Lower lobe of right lung (tissue), 2 donors: ENCODE measurements at places on chromosomes 11 and 22. TPM values are rescaled to one million over a fixed set of nuclear protein-coding genes. Genes with fewer than 3 reads are reported as not detected.

DNA sequence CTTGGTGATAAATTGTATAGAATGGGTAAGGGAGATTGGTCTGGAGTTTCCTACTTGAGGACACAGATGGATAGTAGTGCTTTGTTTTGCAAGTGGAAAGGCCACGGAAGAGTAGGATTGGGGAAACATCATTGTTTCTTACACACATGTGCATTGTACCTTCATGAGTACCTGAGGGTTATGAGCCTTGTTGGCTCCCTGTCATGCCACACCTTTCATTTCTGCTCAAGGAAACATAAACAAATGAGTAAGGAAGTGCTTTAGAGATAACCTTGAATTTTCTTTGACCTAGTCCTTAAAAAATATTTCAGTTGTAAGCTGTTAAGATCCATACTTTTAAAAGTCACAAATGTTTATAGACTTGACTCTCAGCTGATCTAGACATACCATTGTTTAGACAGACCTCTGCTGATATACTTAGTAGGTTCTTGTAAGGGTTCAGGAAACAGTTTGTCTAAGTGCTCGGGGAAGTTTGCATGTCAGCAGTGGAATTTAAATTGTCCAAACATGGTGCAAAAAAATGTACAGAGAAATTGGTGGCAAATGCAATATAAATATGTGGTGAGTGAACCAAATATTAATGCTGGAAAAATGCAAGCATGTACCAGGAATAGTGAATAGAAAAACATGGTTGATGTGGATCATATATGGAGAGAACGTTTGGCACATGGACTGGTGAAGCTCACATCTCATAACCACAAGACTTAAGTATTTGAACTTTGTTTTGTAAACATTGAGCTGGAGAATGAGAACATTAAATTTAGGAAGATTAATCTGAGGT lies 40.9 kb downstream of the GAS2 start:
- H3K27ac ChIP-seq: no peak overlapping the region
- H3K4me3 ChIP-seq: no peak overlapping the region
- DNase-seq: no peak
- no peaks in the 10 kb centered on the region for H3K27me3 ChIP-seq

DNA sequence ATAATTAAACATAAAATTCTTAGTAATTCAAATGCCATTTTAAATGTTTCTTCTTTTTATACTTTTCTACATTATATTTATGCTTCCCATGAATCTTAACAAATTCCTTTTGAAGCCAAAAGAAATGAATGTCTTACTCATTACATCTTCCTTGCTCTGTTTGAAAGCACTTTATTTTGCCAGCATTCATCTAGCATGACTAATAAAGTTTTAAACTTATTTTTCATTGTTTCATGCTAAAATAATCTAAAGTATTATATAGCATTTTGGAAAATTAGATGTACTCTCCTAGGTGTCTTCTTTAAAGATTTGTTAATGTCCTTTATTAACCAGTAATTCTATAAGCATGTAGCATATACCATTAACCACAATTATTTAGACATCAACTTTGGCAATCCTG lies 9.7 kb upstream of the PIWIL4 start:
- H3K27me3 ChIP-seq: no peaks in the 10 kb centered on the region
- H3K36me3 ChIP-seq: no peaks in the 10 kb centered on the region
- H3K4me3 ChIP-seq: no peak overlapping the region
- H3K27ac ChIP-seq: no peak overlapping the region
- no peaks in the 10 kb centered on the region for H3K4me1 ChIP-seq

GRCh38 chr22:50118129-50118528 lies 28.3 kb downstream of the MOV10L1 start:
- H3K4me3 ChIP-seq: no peak overlapping the region
- no peaks in the 10 kb centered on the region for H3K36me3 ChIP-seq
- H3K27me3 ChIP-seq: peaks cover 8% of the 10 kb centered on the region
- no peak for DNase-seq
- H3K27ac ChIP-seq: no peak overlapping the region
- H3K4me1 ChIP-seq: peaks cover 22% of the 10 kb centered on the region

Gene MMP12
- 0.27 TPM for total RNA-seq

- DNase-seq: no peak
- H3K4me1 ChIP-seq: no peaks in the 10 kb centered on the region
- H3K27ac ChIP-seq: no peak overlapping the region
- no peaks in the 10 kb centered on the region for H3K36me3 ChIP-seq
Measured at GRCh38 chr11:134655189-134655989, 243.3 kb upstream of the B3GAT1 start.

- no peak for DNase-seq
- H3K27ac ChIP-seq: no peak overlapping the region
- H3K36me3 ChIP-seq: peaks cover 22% of the 10 kb centered on the region
- no peaks in the 10 kb centered on the region for H3K4me1 ChIP-seq
- no peaks in the 10 kb centered on the region for H3K27me3 ChIP-seq
Measured at GRCh38 chr11:121090145-121090721, 10.8 kb upstream of the TECTA start.

GRCh38 chr11:92302770-92303169 lies 78.2 kb downstream of the FAT3 start:
- no peak for DNase-seq
- no peak overlapping the region for H3K4me3 ChIP-seq
- no peaks in the 10 kb centered on the region for H3K4me1 ChIP-seq
- no peaks in the 10 kb centered on the region for H3K27me3 ChIP-seq
